ENCODE measurements at places on chromosomes 1 and 21.

DNA sequence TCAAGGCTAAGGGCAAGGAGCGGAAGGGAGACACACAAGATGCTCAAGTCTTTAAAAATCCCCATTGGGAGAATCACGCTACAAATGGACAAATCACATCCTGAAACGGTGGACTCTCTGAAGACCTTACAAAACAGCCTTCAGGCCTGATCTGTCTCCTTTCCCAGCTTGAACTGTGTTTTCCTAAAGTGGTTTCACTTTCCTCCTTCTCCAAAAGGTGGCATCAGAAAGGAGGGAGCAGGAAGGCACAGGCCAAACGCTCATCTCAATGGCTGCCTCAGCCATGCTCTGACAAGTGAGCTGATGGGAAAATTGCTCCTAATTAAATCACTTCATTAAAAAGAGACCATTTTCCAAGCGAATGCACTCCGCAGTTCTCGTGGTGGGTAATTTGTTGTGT lies 47.7 kb downstream of the UTP25 start:
- DNase-seq = no peak

DNA sequence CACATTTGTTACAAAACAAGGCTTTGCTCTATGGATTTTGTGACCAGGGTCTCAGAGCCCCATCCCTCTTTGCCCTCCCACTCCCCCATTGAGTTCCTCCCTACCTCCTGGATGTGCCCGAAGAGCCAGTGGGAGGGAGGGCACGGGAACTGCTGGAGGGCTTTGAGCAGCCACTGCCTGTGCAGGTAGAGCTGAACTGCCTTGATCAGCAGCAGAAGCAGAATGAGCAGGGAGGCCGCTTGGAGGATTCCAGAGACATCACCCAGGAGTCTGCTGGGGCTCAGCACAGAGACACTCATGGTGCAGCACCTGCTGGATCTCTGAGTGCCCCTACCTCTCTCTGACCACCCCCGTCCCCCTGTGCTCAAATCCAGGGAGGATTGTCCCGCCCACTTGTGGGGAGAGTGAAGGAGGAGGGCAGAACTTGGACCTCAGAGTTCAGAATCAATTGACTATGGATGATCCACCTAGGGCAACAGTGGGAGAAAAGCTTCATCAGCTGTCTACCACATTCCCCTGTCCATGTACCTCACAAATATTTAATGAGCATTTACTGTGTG lies at the start of gene CYP4A11:
Gene CYP4A11 (minus strand): TSS at position 342 of the 560 bp plus-strand sequence. CDS start 43 bp downstream, at position 299.
- DNase-seq = no peak

- DNase-seq = no peak
Measured at GRCh38 chr1:43760745-43761317, 53.5 kb downstream of the ST3GAL3 start.

DNA sequence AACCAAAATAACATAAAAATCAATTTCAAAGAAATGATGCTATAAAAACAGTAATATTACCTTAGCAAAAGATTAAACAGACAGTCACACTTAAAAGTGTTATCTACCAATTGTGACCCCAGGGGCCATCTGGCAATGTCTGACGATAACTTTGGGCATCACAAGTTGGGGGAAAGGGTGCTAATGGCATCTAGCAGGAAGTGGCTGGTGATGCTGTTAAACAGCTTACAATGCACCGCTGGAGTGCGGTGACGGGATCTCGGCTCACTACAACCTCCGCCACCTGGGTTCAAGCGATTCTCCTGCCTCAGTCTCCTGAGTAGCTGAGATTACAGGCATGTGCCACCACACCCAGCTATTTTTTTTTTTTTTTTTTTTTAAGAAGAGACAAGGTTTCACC lies 27.6 kb downstream of the NUP133 start:
- DNase-seq = no peak
